HS-27A (cell line): ENCODE measurements at places on chromosomes 16 and 17.
A peak's percentile ranks its signal among the peaks of the same experiment; 100 is the strongest.

DNA sequence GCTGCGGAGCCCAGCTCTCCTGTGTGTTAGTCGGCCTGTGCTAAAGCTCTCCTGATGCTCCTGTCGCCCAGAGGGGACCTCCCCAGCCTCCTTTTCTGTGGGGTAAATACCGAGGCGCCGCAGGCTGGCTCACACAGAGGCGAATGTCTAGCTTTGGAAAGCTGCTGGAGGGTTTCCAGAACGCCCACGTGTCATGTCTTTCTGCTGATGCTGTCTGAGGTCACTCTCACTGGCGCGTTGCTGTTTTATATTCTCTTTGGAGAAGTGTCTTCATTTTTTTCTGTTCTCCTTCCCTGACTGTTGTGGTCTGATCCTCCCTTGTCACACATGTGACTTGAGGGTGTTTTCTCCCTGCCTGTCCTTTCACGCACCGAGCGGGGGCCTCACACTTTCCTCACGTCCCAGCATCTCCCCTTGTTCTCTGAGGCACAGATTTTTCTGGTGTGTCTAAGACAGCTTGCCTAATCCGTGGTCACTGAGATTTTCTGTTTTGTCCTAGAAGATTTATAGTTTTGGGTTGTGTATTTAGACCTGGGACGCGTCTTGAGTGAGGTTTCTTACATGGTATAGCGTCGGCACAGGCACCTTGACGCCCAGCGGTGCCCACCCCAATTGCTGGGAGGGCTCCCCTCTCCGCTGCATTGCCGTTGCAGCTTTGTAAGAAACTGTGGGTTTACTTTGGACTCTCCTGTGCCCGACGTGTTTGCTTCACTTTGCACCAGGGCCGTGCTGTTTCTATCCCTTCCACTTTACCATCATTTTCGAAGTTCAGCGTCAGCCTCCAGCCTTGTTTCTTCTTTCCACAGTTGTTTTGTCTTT, 92.1 kb upstream of the ZNF750 start:
- no peak for DNase-seq

- no peak for DNase-seq
These were observed 29.1 kb upstream of the ERN1 start for GRCh38 chr17:64158831-64159590.

GRCh38 chr17:47934856-47935255, 6.5 kb upstream of the PNPO start:
- peak; percentile 26 for DNase-seq

- no peak for DNase-seq
These were observed 2.6 kb downstream of the CAMKK1 start for GRCh38 chr17:3890082-3890877.

DNA sequence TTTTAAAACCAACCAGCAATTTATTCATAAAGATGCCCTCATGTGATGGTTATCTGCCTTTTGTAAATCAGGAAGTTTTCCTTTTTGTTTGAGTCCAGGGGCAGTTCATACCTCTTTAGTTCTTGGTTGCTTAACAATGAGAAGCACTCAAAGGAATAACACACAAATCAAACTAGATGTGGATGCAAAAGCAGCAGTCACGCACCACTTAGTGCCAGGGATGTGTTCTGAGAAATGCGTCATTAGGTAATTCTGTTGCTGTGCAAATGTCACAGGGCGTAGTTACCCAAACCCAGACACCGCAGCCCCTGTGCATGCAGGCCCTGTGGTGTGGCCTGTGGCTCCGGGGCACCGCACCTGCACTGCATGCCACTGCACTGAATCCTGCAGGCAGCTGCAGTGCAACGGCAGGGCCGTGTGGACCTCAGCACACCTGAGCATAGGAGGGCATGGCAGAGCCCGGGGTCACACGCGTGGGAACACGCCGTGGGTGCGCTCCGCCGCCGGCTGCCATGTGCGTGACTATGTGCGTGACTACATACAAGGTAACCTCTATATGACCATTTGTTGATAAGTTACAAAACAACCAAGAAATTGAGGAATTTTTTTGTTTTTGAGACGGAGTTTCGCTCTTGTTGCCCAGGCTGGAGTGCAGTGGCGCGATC, 39.6 kb downstream of the PKD1 start:
- no peak for DNase-seq

- DNase-seq = no peak
These were observed 2.4 kb downstream of the NATD1 start for GRCh38 chr17:21250854-21251253.

- DNase-seq = no peak
These were observed 14.6 kb upstream of the CSNK1D start for GRCh38 chr17:82287868-82288801.

DNA sequence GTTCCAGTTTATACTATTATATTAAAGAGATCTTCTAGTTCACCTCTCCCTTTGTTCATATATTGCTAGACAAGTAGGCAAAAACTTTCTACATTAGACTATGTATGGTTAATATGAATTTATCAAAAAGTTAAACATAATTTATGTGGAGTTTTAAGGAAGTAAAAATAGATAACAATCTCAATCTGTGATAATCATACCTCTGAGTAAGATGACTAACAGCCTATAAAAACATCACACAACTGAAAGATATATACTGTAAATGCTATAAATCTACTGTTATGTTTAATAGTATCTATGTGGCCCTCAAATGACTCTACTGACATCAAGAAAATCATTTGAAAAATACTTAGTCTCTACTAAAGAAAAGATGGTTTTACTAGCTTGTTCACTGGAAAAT, 37.1 kb downstream of the AP1G1 start:
- DNase-seq = no peak

GRCh38 chr16:19284207-19284606, 1.3 kb upstream of the CLEC19A start:
- DNase-seq = peak; percentile 19

DNA sequence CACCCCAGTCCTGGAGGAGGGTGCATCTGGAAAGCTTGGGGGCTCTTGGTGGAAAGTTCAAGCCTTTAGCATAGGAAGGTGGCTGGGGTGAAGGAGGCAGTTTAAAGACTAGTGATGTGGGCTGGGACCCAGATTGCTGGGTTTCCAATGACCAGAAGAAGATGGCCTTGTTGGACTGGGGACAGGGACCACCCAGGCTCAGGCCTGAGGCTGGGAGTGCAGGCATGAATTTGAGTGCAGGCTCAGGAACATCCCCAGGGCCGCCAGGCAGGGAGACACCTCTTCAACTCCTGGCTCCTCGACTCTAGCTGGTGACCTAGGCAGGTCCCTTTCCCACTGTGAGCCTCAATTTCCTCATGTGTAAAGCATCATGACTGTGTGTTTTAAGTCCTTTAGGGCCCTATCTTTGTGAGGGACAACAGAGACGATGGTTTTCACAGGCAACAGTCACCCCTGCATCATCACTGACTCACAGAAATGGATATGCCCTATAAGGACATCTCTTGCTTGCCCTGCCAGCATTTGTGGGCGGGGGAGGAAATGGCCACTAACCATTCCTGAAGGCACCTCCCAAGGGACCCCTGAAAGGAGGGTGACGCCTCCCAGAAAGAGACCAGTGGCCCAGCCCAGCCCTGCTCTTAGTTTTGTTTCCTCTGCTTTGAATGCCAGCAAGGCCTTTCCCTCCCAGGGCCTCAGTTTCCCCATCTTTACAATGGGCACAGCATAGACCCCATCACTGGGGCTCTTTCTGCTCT, 11.1 kb downstream of the NLRC5 start:
- DNase-seq = peak; percentile 81

DNA sequence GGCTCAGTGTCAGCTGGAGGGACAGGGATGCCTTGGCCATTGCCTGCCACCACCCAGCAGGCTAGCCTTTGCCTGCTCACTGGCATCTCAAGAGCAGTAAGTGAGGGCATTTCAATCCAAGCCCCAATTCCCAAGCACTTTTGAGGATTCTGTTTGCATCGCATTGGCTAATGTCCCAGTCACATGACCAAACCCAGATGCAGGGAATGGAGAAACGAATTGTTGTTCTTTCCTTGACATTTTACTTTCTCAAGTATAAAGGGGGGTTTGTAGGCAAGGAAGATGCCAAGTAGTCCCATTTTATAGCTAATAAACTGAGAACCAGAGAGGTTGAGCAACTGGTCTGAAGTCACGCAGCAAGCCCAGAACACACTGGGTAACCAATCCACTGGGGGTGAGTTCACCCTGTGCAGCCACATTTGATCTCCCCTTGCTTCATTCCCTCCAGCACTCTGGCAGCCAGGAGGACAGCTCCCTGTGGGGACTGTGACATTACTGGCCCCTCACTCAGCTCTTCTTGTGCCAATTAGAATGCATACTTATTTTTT, 193.8 kb upstream of the CACNG3 start:
- DNase-seq = no peak

DNA sequence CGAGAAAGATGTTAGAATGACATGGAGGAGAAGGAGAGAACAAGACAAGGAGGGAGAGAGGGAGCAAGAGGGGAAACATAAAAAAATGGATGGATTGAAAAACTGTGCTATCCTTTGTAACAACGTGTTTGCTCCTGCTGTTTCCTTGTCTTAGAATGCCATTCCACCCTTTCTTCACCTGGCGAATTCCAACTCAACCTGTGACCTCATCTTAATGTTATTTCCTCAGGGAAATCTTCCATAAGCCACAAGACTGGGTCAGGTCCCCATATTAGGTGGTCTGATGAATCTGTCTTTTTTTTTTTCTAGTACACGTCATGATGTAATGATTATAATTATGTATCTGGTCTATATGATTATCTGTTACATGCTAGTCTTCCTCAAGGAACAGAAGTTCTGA, 195.0 kb upstream of the MAF start:
- DNase-seq = no peak

DNA sequence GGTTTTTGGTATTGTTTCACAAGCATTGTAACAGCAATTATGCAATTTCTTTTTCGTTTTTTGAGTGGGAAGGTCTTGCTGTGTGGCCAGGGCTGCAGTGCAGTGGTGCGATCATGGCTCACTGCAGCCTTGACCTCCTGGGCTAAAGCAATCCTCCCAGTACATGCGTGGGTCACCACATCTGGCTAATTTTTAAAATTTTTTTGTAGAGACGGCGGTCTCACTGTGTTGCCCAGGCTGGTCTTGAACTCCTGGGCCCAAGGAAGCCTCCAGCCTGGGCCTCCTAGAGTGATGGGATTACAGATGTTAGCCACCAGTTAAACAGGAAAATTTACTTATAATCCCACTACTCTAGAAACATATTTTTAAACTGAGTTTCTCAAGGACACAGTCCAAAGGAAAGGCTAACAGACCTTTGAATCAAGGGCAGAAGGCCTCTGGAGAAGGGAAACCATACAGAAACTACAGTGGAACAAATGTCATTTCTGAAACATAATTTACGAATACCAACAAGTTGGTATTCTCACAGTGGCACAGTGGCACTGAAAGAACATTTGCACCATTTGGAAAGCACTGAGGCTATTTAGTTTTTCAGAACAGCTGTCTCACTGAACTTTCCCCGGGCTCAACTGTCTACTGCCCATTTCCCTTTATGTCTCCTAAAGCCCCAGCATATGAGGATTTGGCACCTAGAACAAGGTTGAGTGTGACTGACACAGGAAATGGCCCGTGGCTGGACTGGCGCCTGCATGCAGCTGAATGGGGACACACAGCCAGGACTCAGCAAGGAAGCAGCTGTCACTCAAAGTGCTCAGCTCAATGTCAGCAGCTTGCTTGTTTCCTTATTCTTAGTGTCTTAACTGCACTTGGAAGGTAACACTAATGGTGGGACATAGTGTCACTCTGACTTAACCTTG, 2.8 kb upstream of the PRKAR1A start:
- no peak for DNase-seq
